ENCODE measurements at places on chromosomes 6 and 20.

GRCh38 chr6:30820193-30820592, 64.1 kb upstream of the DDR1 start:
- DNase-seq: no peak

GRCh38 chr6:101116337-101116736, 235.2 kb upstream of the ASCC3 start:
- peak; percentile 60 for DNase-seq

GRCh38 chr20:52569201-52569600, 377.6 kb upstream of the ZFP64 start:
- no peak for DNase-seq

DNA sequence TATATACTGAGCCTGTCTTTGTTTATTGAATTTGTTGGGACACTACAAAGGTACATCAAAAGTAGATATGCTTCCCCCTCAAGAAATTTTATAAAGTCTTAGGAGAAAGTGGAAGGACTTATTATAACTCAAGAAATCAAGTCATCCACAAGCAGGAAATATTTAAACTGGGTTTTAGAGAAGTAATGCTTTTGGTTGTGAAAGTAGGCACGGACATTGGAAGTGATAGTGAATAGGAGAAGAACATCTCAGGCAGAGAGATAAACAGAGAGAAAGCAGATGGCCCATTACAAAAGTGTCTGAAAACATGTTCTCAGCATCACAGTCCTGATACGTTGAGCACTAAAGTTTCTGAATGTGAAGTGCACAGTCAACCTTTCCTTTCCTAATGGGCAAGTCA, 415.6 kb upstream of the RNF217 start:
- DNase-seq: no peak

DNA sequence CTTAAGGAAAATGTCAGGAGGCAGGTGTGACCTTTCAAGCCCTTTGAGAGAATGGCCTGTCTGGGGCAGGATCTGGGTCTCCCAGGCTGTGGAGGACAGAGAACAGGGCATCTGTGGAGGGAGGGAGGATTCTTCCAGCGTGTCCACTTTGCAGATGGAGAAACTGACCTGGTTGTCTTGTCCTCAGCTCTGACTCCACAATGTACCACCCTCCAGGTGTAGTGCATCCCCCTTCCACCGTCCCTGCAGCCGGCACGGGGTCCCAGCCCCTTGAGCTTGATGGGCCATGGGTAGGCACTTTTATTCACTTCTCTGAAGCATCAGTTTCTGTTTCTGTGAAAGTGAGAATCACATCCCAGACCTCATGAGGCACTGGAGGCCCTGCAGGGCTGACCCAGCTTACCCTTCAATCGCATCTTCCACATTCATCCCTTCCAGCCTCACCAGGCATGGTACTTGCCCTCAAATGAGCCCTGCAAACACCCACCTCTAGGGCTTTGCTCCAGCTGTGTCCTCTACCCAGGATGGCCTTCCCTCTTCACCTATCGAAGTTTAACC, 4.6 kb upstream of the TGM2 start:
- no peak for DNase-seq

GRCh38 chr6:36131511-36132245, 1.4 kb downstream of the MAPK13 start:
- DNase-seq: peak; percentile 41

DNA sequence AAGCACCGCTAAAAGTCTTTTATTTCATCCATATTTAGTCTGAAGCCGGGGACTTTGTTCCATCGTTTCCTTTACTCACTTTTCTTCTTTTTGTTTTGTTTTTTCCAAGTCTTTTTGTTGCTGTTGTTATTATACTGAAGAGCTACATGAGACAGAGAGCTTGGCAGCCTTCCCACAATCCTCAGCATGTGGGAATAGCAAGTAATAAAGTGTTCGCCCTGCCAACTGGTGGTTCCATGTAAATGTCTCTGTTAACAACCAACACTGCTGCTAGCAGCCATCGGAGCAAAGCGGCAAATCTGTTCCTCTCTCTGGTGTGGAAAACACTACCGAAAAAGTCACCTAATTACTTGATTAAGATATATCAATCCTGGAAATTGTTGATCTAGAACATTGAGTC, 437.8 kb upstream of the ID4 start:
- peak; percentile 69 for DNase-seq

- peak; percentile 23 for DNase-seq
Measured at GRCh38 chr6:28719275-28719940, 193.7 kb downstream of the GPX5 start.

DNA sequence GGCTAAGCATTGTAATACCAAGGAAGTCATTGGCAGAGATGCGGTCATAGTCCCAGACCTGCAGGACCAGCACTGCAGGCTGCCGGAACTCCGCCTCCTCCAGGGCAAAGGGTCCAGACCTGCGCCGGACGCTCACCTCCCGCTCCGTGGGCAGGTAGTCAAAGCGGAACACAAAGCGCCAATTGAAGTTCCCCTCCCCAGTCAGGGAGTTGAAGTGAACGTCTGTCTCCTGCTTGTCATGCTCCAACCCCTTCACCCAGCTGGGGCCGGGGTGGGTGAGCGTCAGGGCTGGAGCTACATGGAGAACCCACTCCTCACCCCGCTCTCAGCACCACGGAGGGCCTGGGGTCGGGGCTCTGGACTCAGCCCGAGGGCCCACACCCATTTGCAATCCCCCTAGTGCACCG, 18.2 kb downstream of the ERGIC3 start:
- no peak for DNase-seq

GRCh38 chr6:20875369-20875963, 341.2 kb downstream of the CDKAL1 start:
- peak; percentile 71 for DNase-seq

DNA sequence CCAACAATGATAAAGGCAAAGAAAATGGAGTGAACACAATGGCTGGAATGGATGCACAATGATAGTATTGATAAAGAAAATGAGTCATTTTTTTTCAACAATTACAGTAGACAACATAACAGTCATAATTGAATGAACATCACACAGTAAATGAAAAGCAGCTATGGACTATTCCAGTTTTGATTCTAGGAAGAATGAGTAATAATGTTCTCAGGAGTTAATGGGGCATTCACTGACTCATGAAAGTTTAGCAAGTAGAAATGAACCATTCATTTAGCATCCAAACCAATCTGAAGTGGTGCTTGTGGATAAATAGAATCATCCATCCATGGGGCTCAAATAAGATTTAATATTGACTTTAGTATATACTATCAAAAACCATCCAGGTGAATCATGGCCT, 1029.5 kb upstream of the GJE1 start:
- no peak for DNase-seq

DNA sequence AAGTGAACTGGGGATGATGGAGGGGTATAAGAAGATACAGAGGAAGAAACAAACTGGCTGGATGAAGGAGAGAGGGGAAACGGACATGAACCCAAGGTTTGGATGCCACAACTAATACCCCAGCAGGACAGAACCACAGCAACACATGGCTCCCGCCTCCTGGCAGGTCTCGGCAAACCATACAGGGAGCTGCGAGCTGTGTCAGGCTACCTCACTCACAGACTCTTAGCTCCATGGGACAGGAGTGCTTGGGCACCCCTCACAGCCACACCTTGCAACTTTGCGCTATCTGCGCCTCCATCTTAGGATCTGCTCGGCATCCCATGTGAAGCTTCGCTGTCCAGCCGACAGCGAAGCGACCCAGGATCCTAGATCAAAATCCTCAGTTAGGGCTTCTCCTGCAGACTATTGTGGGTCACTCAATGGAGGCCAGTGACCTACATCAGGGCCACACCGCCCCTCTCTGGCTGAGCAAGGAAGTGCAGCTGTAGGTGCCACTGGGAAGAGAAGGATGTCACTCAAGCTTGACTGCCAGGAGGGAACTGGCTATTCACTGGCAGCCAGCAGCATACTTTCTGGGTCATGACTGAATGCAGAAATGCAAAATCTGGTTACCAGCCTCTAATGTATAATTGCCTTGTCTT, 174.4 kb upstream of the RIN2 start:
- no peak for DNase-seq

DNA sequence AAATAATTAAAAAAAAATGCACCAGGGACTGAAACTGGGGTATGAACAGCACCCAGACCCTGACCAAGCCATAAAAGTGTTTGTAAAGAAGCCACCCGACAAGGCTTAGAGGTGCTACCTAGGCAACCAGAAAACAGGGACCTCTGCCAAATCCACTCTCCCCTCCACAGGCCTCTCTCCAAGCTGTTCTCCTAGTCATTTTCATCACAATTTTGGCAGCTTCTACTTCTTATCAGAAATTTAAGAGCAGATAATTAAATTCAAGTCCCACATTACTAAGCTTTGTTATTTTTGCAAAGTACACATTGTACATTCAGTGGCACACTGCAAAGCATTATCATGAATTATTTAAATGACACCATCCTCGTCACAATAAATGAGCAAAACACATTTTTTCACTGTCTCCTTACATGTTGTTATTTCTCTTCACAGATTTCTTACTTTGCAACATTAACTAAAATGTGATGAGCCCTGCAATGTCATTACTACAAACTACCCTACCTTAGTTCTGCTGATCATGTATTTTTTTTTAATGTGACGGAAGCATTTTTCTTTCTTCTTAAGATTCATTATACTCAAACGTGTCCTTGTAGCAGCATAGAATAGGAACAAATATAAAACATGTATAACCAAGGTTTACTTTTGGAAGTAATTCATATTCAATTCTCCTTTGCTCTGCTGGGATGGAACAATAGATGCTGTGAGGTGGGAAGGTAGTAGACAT, 38.1 kb downstream of the ECT2L start:
- DNase-seq: peak; percentile 98

GRCh38 chr6:122790423-122791309, 1.6 kb downstream of the SMPDL3A start:
- no peak for DNase-seq

DNA sequence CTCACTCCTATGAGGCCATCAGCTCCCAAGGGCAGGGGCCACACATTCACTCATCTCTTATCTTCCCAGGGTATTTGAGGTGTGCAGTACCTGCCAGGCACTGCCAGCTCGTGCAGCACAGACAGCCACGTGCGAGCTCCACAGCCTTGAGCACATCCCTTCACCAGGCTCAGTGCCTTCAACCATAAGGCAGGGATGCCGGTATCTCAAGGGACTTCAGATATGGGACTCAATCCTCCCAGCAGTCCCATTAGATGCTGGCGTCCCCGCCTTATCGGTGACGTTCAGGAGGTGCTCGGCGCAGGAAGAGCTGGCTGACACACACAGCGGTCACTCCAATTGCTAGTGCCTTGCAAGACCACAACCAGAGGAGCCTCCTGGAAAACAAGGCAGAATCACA, 47.0 kb downstream of the EZR start:
- no peak for DNase-seq

DNA sequence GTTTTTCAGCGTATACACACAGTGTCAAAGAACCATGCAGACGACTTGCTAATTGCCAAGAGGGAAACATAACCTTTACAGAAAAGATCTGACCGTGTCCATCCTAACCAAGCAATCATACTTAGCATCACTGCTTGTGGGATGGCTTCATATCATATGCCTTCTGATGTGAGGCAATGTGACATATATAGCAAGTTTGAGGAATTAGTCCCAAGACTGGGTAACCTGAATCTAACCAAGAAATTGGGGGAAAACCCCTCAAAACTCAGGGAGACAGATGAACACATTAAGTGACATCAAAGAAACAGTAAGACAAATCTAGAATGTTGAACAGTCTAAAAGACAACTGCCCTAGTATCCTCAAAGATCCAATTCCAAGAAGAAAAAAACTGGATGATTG, 18.4 kb downstream of the GNL1 start:
- no peak for DNase-seq

DNA sequence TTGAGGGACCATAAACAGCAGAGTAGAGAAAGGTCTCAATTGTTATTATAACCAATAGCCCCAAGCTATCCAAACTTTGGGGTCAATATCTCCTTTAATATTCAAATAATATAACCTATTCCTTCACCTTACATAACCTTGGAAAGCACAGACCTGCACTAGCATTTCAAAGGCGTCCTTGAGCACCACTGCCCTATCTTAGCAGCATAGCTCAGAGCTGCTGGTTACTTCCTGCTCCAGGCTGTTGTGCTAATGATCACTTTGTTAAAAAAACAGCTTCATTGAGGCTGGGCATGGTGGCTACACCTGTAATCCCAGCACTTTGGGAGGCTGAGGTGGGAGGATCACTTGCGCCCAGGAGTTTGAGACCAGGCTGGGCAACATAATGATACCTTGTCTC, 10.5 kb downstream of the SLC35D3 start:
- no peak for DNase-seq

DNA sequence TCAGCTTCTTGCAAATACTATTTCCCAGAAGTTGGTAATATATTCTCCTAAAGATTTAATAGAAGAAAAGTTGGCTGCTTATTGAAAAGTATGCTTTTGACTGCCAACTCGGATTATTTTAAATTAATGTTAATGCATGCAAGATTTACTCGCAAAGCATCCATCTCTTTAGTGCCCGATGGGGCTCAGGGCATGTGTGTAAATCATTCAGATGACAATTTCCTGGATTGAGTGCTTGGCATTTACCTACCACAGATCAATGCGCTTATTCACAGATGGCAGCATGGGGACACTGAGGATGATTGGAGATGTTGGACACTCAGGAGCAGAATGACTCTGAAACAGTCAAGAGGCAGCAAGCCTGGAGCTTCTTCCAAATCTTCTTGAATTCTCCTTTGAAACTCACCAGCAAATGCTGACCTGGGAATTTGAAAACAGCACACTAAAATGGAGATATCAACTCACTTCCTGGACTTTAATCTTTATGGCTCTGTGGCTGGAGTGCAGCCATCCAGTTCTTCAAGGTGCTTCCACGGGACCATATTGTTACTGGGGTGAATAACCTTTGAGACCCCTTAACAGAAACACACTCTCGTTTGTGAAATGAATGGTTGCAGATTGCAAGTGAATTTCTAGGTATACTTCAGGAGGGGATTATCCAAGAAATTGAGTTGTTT, 34.1 kb upstream of the TIAM2 start:
- no peak for DNase-seq

GRCh38 chr20:59182401-59183044, 18.9 kb downstream of the ZNF831 start:
- DNase-seq: no peak

DNA sequence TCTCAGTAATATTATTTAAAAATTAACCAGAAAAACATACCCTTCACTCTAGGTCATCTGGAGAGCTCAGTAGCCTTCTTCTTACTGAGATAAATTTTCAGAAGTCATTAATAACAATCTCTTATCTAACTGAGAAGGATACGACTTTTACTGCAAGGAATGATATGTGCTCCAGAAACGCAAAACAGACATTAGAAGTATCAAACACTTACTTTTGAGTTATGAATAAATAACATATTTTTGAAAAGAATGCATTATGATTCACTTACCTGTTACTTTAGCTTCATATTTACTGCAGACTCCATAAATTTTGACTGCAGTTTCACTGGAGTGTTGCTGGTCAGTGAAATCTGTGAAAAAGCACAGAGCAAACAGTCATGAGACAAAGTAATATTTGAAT, 668.7 kb upstream of the NRSN1 start:
- DNase-seq: no peak

DNA sequence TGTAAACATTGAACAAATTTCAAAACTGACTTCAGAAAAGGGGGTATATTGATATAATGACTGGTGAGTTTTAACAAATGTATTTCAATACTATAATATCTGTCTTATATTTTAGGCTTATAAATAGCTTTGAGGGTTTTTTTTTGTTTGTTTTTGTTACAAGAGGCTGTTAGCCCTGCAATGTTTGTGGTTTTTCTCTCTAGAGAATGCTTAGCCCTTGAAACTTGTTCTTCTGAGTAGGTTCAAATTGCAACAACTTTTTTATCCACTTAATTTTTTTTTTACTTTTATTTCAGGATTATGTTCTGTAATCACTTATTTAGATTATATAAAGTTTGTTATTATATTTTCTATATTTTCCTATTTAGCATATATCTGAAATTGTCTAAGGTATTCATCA, 333.2 kb downstream of the RIMS1 start:
- DNase-seq: no peak
